ENCODE measurements at places on chromosomes 12 and 14.

DNA sequence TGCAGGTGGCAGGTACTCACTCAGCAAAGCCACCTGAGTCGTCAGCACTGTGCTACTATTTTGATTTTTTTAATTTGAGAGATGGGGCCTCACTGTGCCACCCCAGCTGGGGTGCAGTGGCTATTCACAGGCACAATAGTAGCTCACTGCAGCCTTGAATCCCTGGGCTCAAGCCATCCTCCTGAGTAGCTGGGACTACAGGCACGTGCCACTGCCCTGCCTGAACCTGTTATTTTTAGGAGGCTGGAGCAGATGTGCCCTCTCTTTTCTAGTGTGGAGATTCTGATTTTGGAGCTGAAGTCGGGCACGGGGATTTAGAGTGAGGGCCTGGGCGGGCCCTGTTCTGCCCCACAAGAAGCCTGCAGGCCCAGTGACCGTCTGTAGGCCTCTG, 17.3 kb downstream of the SLC25A47 start:
- no peak for DNase-seq

- no peak for DNase-seq
Measured at GRCh38 chr12:76866151-76866567, 12.7 kb downstream of the CSRP2 start.

GRCh38 chr12:100473716-100474150, at the start of gene NR1H4:
NR1H4 (plus strand) TSS chr12:100473866; CDS start chr12:100493324, 19,458 bp downstream.
- DNase-seq = no peak

- no peak for DNase-seq
Measured at GRCh38 chr12:87381742-87382141, 647.5 kb downstream of the C12orf50 start.

DNA sequence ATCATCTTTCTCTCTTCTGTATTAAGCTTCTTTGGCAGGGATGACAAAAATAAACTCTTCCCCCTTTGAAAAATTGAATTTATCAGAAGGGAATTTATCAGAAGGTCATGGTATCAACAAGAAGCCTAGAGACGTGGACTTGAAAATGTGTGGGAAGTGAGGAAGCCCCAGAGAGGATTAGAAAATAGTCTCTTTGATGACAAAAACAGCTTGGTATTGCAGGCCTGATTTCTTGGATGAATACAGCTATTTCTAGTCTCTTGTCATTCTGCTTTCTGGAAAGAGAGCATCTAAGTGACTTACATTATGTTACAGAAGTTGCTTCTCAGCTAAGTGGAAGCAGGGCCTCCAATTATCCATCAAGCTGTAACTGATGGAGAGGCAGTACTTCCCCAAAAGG, 111.1 kb downstream of the KITLG start:
- DNase-seq = no peak

DNA sequence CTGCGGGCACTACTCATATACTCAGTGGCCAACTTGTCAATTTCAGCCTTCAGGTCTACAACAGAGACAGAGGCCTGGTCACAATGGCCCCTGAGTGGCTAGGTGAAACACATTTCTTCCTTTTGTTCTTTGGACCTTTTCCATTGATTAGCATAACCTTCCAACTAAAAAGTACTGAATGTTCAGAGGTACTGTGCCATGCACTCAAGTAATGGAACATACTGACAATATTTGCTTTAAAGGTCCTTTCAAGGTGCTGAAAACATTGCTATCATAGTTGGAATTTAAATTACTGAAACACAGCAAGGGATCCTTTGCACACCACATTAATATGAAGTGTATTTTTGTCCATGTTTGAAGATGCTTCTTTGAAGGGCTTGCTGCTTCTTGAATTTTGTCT, 6.1 kb upstream of the ACRBP start:
- DNase-seq = no peak

DNA sequence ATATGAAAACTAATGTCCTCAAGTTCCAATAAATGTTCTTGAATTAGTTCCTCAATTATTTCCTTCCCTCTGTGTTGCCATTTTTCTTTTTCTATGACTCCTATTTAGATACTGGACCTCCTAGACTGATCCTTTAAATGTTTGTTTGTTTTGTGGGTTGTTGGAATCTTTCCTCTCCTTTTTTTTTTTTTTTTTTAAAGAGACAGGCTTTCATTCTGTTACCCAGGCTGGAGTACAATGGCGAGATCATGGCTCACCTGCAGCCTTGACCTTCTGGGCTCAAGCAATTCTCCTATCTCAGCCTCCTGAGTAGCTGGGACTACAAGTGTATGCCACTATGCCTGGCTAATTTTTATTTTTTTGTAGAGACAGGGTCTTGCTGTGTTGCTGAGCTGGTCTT, 9.6 kb downstream of the PRKAG1 start:
- DNase-seq = no peak

DNA sequence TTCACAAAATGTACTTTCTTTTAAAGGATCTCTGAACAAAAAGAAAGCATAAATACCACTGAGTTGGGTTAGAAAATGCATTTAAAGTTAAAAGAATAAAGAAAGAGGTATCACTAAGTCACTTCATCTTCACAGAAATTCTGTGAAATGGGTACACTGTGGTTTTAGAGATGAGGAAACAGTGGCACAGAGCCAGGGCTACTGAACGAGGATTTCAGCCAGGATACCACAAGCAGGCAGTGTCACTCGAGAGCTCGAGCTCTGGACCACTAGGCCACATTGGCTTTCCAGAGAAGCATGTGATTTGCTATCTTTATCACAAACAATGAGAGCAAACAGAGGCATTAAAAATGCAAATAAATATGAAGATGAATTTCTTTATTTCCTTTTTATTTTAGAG, 51.0 kb downstream of the WDHD1 start:
- DNase-seq = no peak

- peak; percentile 67 for DNase-seq
Measured at GRCh38 chr14:32939254-32940065, 781 bp downstream of the NPAS3 start.

GRCh38 chr14:65239938-65240296, 137.6 kb upstream of the MAX start:
- DNase-seq = peak; percentile 75

GRCh38 chr14:95774265-95775160, 60.6 kb upstream of the TCL1A start:
- DNase-seq = no peak

DNA sequence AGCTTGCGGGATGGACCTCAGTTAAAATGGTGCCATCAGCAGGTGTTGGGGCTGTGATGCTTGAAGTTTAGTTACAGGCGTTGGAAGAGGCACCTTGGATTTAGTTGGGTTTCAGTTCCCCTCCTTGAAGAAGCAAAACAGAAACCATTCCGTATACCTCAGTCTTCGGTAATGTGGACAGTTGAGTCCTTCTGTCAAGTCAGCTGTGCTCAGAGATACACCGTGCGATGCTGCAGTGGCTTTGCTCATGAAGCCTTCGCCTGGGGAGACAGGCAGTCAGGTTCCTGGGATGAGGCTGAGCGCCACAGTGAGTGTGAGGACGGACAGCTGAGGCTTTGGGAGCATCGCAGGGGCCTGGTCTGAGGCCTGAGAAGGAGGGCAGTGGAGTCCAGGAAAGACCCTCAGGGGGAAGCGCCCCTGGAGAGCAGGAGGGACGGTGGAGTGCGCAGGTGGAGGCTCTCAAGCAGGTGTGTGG, 7.4 kb downstream of the RAN start:
- no peak for DNase-seq

GRCh38 chr14:92656306-92657081, 91.9 kb downstream of the LGMN start:
- DNase-seq = no peak

GRCh38 chr14:101963052-101963451, 1.3 kb upstream of the DYNC1H1 start:
- DNase-seq = no peak

DNA sequence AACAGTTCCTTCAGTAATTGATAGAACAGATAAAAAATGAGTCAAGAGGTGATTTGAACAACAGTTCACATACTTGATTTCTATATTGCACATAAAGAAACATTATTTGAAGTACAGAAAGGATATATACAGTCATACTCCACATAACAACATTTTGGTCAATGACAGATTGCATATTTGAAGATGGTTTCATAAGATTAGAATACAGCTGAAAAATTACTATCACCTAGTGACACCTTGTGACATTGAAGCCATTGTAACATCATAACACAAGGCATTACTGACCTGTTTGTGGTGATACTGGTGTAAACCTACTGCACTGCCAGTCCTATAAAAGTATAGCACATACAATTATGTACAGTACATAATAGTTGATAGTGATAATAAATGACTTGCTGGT, 43.1 kb upstream of the ABCC9 start:
- no peak for DNase-seq

DNA sequence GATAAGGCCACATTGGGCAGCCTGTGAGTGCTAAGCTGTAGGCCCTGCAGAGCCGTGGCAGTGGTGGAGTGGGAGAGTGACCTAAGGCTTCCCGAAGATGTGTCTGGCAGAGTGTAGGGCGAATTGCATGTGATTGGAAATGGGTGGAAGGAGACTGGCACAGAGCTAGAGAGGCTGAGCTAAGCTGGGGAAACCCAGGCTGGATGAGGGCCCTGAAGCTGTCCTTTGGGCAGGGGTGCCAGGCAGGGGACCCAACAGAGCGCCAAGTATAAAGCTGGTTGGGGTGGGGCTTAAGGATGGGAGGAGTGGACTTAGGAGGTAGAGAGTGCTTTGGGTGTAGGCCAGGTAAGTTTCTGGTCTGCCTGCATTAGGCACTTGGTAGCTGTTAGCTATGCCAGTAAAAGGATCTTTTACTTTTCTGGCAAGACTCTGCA, 47.9 kb downstream of the WDR20 start:
- no peak for DNase-seq

- DNase-seq = no peak
Measured at GRCh38 chr12:7608184-7608911, 57.4 kb downstream of the APOBEC1 start.

GRCh38 chr12:18411453-18411852, 150.1 kb downstream of the PIK3C2G start:
- DNase-seq = no peak

DNA sequence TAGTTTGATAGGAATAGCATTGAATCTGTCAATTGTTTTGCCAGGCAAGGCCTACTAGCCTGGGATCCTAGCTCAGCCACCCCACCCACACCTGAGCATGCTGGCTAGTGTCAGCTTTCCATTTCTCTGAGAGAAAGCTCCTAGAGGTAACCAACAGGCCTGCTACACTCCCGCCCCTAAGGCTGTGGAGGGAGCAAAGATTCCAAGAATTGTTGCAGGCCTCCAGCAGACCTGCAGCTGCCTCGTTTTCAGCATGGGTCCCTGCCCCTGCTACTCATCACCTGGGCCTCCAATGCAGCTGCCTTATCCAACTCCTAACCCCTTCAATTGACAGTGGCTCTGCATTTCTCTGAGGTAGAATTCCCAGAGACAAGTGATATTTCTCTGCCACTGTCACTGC, 852.4 kb upstream of the MDGA2 start:
- no peak for DNase-seq

DNA sequence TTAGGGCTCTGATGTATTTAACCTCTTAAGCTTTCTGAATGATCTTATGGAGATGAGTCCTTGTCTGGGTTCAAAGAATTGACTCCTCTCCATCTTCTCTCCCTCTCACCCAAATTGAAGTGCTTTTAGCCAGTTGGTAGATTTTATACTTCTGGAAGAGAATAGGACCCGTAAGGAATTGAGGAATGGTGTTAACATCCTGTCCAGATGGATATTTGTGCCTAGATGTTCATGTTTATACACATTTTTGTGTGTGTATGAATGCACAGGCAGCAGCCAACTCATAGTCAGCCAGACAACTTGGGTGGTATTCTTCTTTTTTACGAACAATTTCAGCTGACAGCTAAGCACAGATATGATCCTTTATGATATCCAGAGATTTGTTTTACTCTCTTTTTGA, 449.6 kb upstream of the RGS6 start:
- no peak for DNase-seq

- no peak for DNase-seq
Measured at GRCh38 chr14:75246546-75247285, 31.9 kb upstream of the FOS start.

GRCh38 chr12:1284611-1285010, 293.6 kb downstream of the ERC1 start:
- no peak for DNase-seq

DNA sequence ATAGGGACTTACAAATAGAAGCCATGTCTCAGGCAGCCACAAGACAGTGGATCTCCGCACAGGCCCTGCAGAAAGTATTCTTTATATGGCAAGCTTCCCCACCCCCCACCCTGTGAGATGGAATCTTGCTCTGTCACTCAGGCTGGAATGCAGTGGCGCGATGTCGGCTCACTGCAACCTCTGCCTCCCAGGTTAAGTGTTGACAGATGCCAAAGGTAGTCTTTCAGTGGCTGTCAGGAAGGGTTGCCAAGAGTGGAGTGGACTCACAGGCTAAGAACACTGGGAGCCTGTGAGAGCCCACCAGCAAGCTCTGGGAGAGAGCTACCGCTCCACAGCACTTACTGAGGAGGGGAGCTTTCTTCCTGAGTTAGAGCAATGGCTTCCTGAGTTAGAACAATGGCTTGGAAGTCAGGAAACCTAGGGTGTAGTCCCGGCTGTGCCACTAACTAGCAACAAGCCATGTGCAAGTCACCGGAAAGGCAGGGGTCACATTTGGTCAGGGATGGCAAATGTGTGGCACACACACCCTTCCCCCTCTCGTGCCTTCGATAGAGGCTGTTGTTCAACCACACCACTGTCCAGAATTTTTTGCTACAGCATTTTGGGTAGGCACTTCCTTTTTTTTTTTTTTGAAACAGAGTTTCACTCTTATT, 2.6 kb downstream of the RNASE1 start:
- DNase-seq = no peak

- DNase-seq = no peak
Measured at GRCh38 chr14:72517736-72518135, 376.2 kb downstream of the DPF3 start.

GRCh38 chr12:101746661-101747060, 7.4 kb upstream of the SYCP3 start:
- DNase-seq = no peak

DNA sequence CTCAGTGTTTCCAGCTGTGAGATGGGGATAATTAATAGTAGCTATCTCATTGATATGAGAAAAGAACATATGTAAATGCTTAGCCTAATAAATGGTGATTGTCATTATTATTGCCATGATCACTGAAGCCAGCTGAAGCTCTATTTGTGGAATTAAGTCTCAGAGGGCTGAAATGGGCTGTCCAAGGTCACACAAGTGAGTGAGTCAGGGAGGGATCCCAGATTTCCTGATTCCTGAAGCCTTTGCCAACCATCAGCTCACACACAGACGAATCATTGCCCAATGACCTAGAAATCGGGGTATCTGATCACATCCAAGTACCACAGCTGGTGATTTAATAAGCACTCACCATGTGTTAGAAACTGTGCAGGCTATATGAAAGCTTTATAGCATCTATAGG, 21.6 kb upstream of the TMEM229B start:
- no peak for DNase-seq

GRCh38 chr14:96286251-96286650, 30.2 kb downstream of the BDKRB1 start:
- no peak for DNase-seq

DNA sequence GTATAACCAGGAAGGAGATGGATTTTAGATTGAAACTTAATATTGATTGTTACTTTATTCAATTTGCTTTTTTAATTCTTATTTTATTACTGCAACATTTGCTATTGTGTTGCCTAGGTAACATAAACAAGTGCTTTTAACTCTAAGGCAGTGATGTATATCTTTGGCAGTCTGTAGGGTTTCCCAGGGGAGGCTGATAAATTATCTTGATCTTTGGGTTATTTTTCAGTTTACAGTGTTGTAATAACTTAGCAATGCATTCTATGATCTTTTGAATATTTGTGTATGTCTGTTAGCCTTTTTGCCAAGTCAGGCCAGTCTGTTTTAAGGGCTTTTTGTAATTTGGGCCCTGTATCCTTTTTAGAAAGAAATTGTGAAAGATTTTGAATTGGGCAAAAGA, 7.8 kb upstream of the DTD2 start:
- DNase-seq = no peak

Measured in hypothalamus (tissue), 51 donors.